Small intestine (tissue), 16 donors: ENCODE measurements at places on chromosomes 1 and 21.

GRCh38 chr1:88799491-88799890 lies 91.9 kb downstream of the GTF2B start:
- H3K36me3 ChIP-seq, result peaks cover 11% of the 10 kb centered on the region
- H3K4me1 ChIP-seq, result no peaks in the 10 kb centered on the region
- no peaks in the 10 kb centered on the region for H3K27me3 ChIP-seq

DNA sequence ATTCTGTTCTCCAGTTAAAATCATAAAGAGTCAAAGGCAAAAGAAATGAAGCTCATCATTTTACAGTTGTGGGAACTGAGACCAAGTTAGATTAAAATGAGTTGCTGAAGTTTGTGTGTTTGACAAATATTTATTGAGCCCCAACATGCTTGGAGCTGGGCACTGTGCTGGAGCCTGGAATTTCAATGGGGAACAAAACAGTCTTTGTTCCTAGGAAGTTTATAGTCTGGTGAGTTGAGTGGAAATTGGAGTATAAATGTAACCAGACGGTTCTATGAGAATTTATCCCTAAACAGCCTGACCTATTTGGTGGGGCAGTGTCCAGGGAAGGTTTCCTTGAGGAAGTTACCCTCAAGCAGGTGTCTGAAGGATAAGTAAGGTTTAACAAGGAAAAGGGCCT lies 294.4 kb downstream of the PRDM2 start:
- DNase-seq, result no peak
- H3K4me3 ChIP-seq, result no peak overlapping the region
- H3K27ac ChIP-seq, result no peak overlapping the region
- no peaks in the 10 kb centered on the region for H3K27me3 ChIP-seq
- no peaks in the 10 kb centered on the region for H3K4me1 ChIP-seq

GRCh38 chr21:45011911-45012661 lies 62.3 kb upstream of the ADARB1 start:
- DNase-seq, result no peak
- H3K27me3 ChIP-seq, result no peaks in the 10 kb centered on the region
- H3K36me3 ChIP-seq, result no peaks in the 10 kb centered on the region
- peak overlapping the region; percentile 67 for H3K27ac ChIP-seq

- H3K4me3 ChIP-seq, result no peak overlapping the region
- no peaks in the 10 kb centered on the region for H3K36me3 ChIP-seq
- no peaks in the 10 kb centered on the region for H3K27me3 ChIP-seq
- H3K27ac ChIP-seq, result no peak overlapping the region
- no peak for DNase-seq
- peaks cover 5% of the 10 kb centered on the region for H3K4me1 ChIP-seq
Measured at GRCh38 chr1:234769986-234770795, 160.2 kb upstream of the IRF2BP2 start.

- no peak for DNase-seq
- no peak within 1 kb of the TSS for H3K27ac ChIP-seq
- no peaks in the 10 kb centered on the region for H3K36me3 ChIP-seq
- no peak within 1 kb of the TSS for H3K4me3 ChIP-seq
- no peaks in the 10 kb centered on the region for H3K4me1 ChIP-seq
Measured at GRCh38 chr1:67166196-67166595, at the start of gene IL23R. Gene IL23R (plus strand): TSS chr1:67166454. CDS start chr1:67168121, 1,667 bp downstream.

DNA sequence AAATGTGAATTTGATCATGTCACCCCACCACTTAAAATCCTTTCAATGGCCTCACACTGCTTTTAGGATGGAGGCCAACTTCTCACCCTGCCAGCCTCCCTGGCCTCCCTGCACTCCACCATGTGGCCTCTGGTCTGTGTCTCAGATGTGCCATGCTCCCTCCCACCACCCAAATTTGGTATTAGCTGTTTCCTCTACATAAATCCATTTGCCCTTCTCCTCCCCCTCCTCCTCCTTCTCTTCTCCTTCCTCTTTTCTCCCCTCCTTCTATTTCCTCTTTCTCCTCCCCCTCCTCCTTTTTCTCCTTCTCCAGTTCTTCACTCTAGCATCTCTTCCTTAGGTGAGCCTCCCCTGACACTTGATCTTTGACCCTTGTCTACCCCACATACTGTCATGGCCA lies 16.7 kb upstream of the GUCA2B start:
- H3K4me3 ChIP-seq, result no peak overlapping the region
- H3K36me3 ChIP-seq, result no peaks in the 10 kb centered on the region
- H3K27me3 ChIP-seq, result peaks cover 15% of the 10 kb centered on the region
- no peak overlapping the region for H3K27ac ChIP-seq
- H3K4me1 ChIP-seq, result no peaks in the 10 kb centered on the region

DNA sequence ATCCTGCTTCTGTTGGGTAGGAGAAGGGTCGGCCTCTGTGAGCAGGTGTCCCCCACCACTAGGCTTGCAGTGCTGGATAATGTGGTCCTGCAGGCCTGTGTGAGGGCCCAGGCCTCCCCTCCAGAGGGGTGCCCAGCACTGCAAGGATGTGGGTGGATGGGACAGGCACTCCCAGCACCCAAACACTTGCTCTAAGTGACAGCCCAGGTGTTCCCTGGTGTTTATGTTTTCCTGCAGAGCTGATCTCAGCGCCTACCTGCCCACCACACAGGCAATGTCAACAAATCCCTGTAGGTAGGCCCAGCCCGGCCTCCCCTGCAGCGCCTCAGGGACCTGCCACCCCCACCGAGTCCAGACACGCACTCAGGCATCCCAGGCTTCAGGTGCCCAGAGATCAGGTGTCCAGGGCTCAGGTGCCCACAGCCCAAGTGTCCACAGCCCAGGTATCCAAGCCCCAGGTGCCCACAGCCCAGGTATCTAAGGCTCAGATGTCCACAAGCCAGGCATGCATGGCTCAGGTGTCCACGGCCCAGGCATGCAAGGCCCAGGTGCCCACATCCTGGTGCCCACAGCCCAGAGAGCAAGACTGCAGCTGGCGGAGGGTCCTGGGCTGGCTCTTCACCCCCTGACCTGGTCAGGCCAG lies 59.2 kb downstream of the WNT9A start:
- no peak overlapping the region for H3K4me3 ChIP-seq
- H3K27ac ChIP-seq, result no peak overlapping the region
- no peaks in the 10 kb centered on the region for H3K4me1 ChIP-seq
- H3K27me3 ChIP-seq, result peaks cover 10% of the 10 kb centered on the region

DNA sequence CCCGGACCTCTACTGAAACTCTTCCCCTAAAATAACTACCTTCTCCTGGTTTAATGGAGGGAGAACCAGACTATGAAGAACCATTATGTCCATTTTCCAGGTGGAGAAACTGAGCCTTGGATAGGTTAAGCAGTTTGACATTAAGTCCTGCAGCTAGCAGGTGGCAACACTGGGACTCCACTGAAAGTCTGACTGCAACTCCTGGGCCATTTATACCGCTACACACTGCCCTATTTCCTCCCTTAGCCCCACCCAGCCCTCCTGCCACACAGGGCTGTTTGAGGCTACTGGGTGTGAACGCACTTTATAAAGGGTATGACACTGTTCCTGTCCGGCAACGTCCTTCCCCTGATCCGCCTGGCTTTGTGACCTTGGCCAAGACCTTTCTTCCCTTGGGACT lies 511 bp upstream of the INPP5B start:
- H3K27me3 ChIP-seq, result no peaks in the 10 kb centered on the region
- no peak overlapping the region for H3K4me3 ChIP-seq
- DNase-seq, result no peak
- H3K4me1 ChIP-seq, result no peaks in the 10 kb centered on the region
- peaks cover 5% of the 10 kb centered on the region for H3K36me3 ChIP-seq
- H3K27ac ChIP-seq, result no peak overlapping the region

- H3K4me1 ChIP-seq, result no peaks in the 10 kb centered on the region
- H3K36me3 ChIP-seq, result no peaks in the 10 kb centered on the region
- no peaks in the 10 kb centered on the region for H3K27me3 ChIP-seq
- no peak overlapping the region for H3K27ac ChIP-seq
Measured at GRCh38 chr1:118871582-118872171, 116.5 kb downstream of the TBX15 start.

DNA sequence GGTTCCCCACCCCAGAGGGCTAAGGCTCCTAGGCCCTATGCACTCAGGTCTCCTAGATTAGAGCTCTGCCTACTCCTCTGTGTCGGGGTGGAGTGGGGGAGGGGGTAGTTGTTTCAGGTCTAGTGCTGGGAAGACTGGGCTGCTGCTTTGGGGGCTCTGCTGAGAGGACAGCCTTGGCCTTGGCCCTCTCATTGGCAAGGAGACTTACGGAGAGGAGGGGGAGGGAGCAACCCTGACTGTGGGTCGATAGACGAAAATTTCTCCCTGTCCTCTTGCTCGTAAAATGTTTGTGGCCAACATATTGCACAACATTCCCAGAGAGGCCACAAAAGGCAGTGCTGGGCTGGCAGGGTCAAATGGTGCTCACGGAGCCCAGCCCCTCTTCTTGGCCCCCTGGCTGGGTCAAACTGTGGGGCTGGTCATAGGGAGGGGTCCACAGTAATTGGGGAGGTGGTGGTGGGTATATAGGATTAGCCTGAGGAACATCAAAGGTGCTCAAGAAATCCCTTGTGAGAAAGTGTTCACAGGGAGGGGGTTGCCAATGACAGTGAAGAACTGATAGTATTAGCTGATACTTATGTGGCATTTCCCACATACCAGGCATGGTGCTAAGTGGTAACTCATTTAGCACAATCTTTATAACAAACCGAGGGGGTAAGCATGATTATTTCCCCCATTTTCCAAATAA lies 8.5 kb upstream of the DMBX1 start:
- H3K36me3 ChIP-seq, result no peaks in the 10 kb centered on the region
- peaks cover 24% of the 10 kb centered on the region for H3K27me3 ChIP-seq
- no peak overlapping the region for H3K4me3 ChIP-seq
- DNase-seq, result no peak
- no peak overlapping the region for H3K27ac ChIP-seq
- no peaks in the 10 kb centered on the region for H3K4me1 ChIP-seq

GRCh38 chr1:92376345-92376744 lies 77.5 kb downstream of the RPAP2 start:
- no peaks in the 10 kb centered on the region for H3K4me1 ChIP-seq
- no peak for DNase-seq
- no peak overlapping the region for H3K27ac ChIP-seq
- no peak overlapping the region for H3K4me3 ChIP-seq

- H3K27ac ChIP-seq, result peak overlapping the region; percentile 100
- H3K4me3 ChIP-seq, result no peak overlapping the region
- no peaks in the 10 kb centered on the region for H3K36me3 ChIP-seq
- peaks cover 2% of the 10 kb centered on the region for H3K4me1 ChIP-seq
- no peak for DNase-seq
Measured at GRCh38 chr1:243256590-243256989, 749 bp downstream of the SDCCAG8 start.

DNA sequence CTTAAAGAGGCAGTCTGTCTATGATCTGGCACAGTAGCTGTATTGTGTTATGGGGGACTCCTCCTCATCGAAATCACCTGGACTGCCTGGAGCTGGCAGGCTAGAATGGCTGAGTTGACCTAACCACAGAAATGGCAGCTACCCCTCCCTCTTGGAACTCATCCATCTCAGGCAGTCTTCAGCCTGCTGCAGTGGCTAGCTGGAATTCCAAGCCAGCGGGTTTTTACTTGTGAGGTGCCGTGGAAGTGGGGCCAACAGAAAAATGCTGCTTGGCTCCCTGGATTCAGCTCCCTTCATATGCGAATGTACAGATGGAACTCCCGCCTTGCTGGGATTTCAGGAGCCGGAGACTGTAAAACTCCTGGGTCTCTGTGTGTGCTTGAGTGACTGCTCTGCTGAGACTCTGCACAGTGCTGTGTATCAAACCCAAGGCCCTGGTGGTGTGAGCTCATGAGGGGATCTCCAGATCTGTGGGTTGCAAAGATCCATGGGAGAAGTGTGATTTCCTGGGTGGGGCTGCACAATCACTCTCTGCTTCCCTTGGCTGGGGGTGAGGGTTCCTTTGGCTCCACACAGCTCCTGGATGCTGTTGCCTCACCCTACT lies 316.9 kb downstream of the CTH start:
- H3K27me3 ChIP-seq, result no peaks in the 10 kb centered on the region
- H3K27ac ChIP-seq, result no peak overlapping the region
- H3K36me3 ChIP-seq, result no peaks in the 10 kb centered on the region
- DNase-seq, result no peak
- H3K4me3 ChIP-seq, result no peak overlapping the region

GRCh38 chr1:98327220-98327861 lies 334.2 kb upstream of the SNX7 start:
- H3K4me3 ChIP-seq, result no peak overlapping the region
- H3K27ac ChIP-seq, result no peak overlapping the region
- DNase-seq, result no peak
- H3K36me3 ChIP-seq, result no peaks in the 10 kb centered on the region
